ENCODE measurements at places on chromosomes 7 and 10.

DNA sequence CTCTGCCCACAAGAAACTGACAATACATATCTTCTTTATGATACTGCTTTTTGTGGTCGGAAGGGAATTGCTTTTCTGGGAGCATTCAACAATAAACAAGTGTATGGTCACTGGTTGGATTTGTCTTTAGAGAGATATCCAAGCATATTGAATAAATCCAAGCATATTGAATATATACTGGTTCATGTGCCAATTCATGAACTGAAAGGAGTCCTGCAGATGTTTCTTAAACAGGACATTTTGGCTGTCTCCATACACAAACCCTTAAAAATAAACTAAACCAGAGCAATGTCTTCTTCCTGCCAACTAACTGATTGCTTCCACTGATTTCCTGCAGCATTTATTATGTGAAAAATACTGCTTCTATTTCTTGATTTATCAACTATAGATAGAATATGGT, 173.9 kb downstream of the FOXP2 start:
- DNase-seq, result no peak

DNA sequence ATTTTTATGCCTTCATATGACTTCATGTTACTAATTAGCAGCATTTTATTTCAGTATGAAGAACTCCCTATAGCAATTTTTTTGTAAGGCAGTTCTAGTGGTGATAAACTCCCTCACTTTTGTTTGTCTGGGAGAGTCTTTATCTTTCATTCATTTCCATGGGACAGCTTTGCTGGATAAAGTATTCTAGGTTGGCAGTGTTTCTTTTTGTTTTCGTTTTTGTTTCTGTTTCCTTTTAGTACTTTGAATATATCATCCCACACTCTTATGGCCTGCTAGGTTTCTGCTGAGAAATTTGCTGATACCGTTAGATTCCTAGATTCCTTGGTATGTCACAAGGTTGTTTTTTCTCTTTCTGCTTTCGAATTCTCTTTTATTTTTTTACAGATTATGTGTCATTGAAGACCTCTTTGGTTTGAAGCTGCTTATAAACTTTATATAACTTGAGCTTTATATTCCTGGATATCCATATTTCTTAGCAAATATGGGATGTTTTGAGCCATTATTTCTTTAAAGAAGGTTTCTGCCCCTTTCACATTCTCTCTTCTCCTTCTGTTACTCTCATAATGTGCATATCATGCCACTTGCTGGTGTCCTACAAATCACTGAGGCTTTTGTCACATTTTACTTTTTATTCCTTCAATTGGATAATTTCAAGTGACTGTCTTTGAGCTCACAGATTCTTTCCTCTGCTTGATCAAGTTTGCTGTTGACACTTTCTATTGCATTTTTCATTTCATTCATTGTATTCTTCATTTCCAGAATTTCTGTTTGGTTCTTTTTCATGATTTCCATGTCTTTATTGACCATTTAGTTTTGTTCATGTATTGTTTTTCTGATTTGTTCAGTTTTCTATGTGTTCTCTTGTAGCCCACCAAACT, 28.9 kb upstream of the AHR start:
- no peak for DNase-seq

GRCh38 chr10:77605466-77605865, 32.1 kb downstream of the KCNMA1 start:
- DNase-seq, result no peak

DNA sequence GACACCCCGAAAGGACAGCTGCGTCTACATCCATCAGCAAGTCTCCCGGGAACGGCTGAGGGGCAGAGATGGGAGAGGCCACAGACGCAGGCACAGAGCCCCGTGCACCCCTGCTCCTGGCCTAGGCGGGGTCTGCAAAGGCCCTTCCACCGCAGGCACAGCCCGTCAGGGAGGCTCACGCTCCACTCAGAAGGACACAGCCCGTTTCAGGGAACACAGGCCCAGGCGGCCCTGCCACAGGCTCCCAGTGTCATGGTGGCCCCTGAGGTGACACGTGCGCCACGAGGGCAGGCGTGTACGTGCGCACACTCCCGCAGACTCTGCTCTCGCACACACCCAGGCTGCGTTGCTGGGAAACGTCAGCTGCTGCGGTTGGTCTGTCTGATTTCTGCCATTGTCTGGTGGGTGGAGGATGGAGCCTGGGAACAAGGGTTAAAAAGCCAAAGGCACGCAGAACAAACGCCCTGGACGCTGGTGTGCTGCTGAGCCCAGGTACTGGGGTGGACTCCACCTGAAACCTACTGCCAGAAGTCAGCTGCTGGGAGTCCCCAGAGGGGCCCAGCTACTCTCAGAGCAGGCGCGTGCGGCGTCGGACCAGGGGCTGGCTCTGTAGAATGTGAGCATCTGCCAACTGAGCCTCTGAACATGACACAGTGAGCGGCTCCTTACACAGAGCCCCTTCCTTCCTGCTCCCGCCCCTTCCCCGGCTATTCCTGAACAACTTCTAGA, 13.1 kb downstream of the GPER1 start:
- no peak for DNase-seq

- no peak for DNase-seq
Measured at GRCh38 chr7:40944981-40945585, 757.8 kb downstream of the INHBA start.
